ENCODE measurements at places on chromosomes 7 and 10.

- peak; percentile 12 for DNase-seq
These were observed 132.4 kb downstream of the FAM53B start for GRCh38 chr10:124611738-124612137.

DNA sequence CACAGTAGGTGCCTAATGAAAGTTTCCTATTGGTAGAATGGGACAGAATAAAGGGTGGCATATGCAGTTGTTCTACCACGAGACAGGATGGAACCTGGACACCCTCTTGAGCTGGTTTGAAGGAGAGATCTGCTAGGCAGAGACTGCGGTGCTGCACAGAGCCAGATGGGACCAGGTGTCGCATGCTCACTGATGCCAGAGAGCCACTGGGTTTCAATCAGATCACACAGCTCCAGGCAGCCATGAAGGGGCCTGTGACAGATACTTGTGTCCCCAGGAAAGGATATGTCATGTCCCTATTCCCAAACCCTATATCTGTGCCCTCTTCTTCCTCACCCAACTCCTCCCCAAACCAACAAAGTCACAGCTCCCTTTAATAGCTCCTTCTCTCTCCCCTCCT, 235.7 kb downstream of the PRPF18 start:
- DNase-seq: no peak

DNA sequence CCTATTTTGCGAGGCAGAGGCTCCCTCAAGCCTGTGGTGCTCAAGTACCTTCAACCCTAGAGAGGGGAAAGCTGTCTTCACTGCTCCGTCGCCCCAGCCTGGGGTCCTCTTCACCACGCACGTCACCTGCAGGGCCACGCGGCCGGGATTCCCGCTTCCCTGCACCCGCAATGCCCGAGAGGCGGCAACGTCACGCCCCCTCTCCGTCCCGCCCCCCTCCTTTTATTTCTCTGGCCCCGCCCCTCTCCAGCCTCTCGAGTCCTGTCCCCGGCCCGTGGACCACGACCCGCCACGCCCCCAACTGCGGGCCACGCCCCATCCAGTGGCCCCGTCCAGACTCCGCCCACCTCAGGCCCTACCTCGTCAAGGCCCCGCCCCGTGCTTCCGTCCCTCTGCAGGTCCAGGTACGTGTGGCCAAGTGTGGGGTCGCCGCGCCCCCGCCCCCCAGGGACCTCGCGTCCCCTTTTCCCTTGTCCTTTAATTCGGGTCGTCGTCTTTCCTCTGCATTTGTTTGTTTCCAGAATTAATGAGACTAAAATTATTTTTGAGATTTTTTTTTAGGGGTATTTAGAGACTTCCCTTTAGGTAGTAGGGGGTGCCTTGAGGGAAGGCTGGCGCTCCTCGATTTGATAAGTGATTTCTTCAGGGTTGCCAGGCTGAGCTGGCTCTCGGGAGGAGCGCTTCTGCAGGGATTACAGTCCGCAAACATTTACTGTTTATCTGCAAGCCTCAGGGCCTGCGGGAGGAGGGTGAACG, 69.8 kb upstream of the BAIAP2L1 start:
- no peak for DNase-seq

DNA sequence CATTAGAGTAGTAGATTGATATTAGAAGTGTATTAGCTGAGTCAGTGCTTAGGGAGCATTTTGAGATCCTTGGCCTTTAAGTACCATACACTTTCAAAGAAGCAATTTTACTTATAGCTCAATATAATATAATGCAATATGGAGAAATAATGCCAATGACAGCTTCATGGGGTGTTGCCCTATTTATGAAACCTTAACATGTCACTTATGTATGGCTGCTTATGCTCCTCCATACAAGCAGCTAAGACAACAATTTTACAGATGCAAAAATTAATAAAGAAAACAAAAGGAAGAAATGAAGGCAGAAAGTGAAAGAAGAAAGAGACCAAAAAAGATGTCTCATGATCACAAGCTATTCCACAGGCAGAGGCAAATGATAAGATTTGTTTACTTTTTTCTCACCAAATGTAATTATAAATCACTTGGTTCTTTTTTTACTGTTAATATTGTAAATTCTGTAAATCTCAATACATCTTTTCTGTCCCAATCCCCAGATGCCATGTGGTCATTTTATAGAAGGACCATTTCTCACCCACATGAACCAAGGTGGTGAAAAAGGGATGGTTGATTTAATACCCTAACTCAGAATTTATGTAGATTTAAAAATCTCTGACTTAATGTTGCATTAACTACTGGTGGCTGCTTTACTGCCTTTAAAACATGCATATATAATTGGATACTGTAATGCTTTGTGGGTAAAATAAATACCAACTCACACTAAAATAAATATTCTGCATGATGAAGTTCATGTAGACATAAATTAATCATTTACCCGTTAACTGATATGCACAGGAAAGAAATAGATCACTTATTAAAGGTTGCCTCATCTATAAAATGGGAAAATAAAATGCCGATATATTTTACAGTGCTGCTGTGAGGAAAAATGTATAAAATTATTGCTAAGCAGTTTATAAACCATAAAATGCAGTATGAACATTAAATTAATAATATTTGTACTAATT, 33.5 kb upstream of the RHOBTB1 start:
- DNase-seq: no peak

DNA sequence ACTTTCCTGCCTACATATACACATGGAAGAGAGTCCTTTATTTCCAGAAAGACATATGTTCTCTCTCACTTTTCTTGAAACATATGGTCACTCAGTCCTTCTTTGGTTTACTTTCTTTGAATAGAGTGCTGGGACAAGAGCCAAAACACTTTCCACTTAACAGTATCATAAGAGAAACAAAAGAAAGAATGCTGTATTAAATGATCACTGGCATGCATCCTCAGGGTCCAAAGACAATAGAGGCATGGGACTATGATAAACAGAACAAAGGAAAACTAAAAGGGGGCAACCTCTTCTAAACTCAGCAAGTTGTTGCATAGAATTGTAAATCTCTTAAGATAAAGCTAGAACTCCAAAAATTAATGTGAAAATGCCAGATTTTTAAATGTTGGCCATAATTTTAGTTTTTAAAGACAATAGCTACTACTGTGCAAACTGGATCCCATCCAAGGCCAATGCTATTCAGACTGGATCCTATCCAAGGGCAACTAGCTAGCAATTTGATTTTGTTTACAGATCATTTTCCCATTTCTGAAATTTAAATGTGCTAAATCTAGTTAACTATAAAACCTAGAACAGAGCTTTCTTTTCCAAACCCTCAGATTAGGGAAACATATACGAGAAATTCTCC, 687.5 kb downstream of the SORCS3 start:
- DNase-seq: no peak

DNA sequence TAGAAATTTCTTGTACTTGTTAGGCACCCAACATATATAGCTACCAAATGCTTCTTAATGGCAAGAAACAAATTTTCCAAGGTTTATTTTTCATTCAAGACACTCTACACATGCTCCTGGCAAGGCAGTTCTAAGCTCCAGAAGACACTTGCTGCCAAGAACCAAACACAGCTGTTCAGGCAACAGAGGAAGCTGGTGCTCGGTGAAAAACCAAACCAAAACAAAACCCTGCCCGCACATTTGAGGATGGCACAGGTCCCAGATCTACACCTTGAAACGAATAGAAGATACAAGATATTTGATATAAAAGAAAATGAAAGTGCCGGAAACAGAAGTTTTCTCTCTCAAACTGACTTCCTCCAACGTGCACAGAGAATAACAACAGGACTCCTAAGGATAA, 4.9 kb upstream of the DNTT start:
- DNase-seq: no peak

DNA sequence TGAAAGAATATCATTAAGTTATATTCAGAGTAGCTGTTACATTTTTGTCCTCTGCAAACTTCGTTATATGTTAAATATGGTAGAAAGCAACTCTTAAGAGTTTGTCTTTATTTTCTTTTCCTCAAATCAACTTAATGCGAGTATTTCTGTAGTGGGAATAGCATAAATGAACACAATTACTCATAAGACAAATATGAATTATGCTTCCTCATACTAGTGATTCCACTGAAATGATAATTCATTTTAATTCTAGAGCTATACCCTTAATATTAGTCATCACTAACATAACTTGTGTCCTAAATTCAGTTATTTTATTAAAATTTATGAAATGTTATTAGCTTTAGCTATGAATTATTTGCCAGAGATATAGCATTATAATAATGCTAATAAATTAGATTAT, 820.6 kb upstream of the KCND2 start:
- no peak for DNase-seq

- DNase-seq: no peak
These were observed 105.1 kb upstream of the ANK3 start for GRCh38 chr10:60494774-60495173.

DNA sequence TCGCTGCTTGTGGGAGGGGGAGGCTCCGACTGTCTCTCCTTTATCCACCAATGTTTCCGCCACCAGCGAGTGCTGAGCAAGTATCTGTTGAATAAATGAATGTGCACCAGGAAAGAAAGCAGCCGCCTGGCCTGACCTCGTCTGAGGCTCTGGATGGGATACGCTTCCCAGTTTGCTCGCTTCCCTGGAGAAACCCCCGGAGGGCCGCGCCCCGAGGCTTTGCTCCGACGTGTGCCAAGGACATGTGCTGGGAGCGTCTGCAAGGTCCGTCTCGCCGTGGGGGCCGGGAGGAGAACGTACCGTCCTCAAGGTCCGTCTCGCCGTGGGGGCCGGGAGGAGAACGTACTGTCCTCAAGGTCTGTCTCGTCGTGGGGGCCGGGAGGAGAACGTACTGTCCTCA, 536.4 kb downstream of the DNAJB6 start:
- DNase-seq: no peak

GRCh38 chr10:85649461-85649860, 717.1 kb downstream of the GRID1 start:
- DNase-seq: no peak

GRCh38 chr7:1997537-1998076, 235.1 kb downstream of the MAD1L1 start:
- DNase-seq: no peak

GRCh38 chr10:124724279-124725027, 19.7 kb downstream of the FAM53B start:
- no peak for DNase-seq

DNA sequence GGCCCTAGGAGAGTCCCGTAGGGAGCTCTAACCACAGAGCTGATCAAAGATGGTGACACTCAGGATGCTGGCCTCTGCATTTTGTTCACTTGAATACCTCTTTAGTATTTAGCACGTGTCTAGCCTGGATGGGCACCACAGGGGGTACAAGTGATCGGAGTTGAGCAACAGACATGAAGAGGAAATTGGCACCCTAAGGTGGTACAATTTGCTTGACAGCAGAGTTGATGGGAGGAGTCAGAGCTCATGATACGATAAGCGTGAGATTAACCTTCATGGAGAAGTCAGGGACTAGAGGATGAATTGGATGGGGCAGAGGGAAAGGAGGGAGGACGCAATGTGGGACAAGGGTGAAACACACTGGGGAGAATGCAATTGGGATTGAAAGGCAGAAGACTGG, 9.9 kb upstream of the ZNF212 start:
- no peak for DNase-seq

DNA sequence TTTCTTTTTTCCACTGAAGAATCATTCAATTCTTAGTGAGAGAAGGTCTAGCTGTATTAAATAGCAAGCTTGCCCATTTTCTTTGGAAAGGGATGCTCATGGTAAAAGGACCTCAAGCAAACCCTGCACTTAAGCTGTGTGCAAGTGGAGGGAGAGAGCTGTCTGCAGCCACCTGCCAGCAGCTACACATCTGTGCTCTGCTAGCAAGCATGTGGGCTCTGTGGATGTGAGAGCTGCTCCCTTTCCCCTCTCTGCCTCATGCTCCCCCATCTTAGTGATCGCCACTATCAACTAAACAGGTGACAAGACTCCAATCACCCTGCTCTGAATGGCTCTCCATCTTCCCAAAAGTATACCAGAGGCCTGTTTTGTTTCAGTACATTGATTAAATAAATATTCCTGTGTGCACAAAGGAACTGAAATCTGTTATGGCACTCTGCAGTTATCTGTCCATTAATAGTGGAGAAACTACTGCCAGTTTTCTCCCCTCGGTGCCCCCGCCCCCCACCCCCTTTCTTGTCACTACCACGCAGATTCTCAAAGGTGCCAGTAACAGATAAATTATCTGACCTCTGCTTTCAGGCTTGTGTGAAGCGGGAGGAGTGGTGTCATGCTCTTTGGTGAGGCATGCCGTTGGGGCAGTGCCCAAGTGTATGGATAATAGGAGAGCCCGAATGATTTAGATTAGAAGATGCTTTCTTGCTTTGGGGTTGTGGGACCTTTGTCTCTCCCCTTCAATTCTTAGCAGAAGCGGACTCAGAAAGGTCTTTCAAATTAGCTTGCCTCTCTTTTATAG, 26.4 kb downstream of the AUTS2 start:
- no peak for DNase-seq

GRCh38 chr7:92594746-92595145, 4.6 kb upstream of the FAM133B start:
- DNase-seq: no peak

- no peak for DNase-seq
These were observed 774 bp downstream of the TUBGCP2 start for GRCh38 chr10:133307776-133308420.

DNA sequence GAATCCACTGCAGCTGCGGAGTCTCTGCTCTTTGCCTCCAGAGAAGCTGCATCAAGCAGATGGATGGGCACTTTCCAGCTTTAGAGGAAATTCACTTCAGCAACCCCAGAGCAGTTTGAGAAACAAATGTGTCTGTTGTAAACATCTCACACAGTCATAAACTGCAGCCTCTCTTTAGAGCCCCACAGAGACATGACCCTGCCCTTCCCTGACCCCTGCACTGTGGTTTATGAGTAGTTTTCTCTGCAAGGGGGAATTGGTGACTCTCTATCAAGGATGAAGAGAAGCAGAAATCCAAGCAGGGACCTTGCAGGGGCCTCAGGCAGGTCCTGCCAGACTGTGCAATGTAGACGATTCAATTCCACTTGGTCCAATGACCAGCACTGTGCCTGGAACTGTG, 160.2 kb downstream of the SH2D4B start:
- DNase-seq: no peak

GRCh38 chr10:132175907-132176581, 10.7 kb upstream of the DPYSL4 start:
- no peak for DNase-seq

- no peak for DNase-seq
These were observed 8.2 kb upstream of the GPAM start for GRCh38 chr10:112191791-112192190.

GRCh38 chr7:125149151-125149550, 219.5 kb upstream of the POT1 start:
- no peak for DNase-seq

- no peak for DNase-seq
These were observed 99.0 kb upstream of the SMIM30 start for GRCh38 chr7:113217314-113217713.

DNA sequence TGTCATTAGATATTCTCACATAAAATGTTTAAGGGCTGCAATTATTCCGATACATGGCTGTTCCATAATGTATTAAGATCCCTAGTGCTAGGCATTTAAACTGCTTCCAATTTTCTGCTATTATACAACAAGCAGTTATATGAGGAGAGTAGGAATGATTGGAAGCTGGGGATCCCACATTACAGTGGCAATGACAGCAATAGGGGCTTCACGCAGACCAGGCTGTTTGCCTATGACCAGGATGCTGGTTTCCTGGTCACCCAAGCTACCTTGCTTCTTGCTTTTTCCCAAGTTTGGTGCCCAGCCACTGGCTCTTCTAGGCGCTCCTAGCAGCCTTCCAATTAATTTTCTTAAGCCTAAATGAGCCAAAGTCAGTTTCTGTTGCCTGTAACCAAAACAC, 39.3 kb downstream of the SMURF1 start:
- no peak for DNase-seq

GRCh38 chr7:123533929-123534382, 439 bp downstream of the IQUB start:
- DNase-seq: no peak

GRCh38 chr10:51706225-51706624, 6.8 kb upstream of the CSTF2T start:
- no peak for DNase-seq
